Glomerular endothelial cell (primary cell): ENCODE measurements at places on chromosomes 1 and 21.

GRCh38 chr1:241592273-241592958 lies 47.8 kb downstream of the CHML start:
- no peak for DNase-seq

DNA sequence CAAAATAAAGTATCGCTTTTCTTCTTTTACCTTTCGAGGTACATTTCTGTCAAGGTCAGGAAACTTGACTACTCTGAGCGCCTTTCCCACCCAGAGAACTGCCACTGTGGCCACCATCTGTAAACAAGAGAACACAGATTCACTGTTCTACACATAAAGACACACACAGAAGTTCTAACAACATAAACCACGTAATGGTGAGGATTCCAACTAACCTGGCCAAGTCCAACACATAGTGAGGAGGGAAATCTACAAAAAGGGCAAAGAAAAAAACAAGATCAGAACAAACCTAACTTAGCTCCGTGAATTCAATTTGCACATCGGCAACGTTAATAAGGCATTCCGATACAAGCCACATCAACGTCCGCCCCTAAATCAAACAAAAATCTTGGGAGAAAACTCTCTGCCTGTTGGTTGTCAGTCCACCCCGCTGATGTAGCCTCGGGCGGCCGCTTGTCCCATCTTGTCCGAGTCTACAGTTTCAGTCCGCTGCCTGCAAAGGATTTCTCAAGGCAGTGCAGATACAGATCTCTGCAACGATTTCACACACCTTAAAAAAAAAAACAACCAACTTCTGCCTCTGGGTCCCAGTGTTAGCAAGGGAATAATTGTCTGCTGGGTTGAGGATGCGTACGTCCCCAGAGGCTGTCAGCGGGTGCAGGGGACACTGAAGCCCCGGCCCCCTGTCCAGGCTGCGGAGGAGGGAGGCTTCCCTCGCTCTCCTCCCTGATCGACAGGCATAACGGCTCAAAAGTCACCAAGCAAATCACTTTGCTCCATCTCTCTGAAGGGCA lies 1.0 kb downstream of the SLC35D1 start:
- no peak for DNase-seq

GRCh38 chr1:155196893-155197638 lies 10.6 kb downstream of the THBS3 start:
- DNase-seq: no peak

GRCh38 chr1:178962853-178963711 lies 62.6 kb upstream of the FAM20B start:
- no peak for DNase-seq

GRCh38 chr1:209895709-209896108 lies 42.3 kb upstream of the SYT14 start:
- peak; percentile 75 for DNase-seq

DNA sequence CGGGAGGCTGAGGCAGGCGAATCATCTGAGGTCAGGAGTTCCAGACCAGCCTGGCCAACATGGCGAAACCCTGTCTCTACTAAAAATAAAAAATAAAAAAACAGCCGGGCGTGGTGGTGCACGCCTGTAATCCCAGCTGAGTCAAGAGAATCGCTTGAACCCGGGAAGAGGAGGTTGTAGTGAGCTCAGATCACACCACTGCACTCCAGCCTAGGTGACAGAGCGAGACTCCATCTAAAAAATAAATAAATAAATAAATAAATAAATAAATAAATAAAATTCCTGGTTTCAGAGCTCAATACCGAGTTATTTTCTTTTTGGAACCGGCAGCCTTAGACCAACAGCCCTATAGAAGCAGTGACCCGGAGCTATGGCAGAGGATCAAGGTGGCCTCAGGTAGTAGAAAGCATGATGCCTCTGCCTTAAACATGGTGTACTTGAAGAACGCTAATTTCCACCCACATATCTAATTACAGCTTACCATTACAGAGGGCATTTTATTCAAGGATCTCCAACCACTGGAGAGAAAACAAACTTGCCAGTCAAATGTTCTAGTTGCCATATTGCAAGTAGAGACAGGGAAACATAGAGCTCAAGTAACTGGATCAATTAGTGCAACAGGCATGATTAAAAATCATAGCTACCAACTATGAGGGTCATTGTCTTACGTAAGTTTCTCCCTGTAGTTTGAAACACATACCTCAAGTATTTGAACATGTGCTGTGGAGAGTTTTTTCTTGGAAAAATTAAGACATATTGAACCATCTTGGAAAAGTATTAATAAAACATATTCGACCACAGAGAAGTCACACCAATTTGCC lies 2.0 kb upstream of the ENAH start:
- DNase-seq: no peak

DNA sequence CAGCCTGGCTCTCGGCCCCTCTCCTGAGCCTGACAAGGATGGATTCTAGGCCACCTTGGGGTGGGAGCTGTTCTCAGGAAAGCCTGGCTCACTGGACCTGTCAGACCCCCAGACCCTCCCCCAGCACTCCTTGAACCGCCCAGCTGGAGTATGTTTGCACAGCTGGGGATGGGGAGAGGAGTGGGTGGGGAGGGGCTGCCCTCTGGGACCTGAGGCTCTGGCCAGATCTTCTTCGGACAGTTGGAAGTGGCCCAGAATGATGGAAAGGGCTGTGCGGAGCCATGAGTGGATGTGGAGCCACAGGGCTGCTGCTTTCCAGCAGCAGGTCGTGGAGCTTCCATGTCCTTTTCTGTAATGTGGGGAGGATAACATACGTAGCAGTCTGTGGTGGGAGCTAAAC lies 43.0 kb upstream of the TRABD2B start:
- no peak for DNase-seq

GRCh38 chr21:26554365-26554764 lies 18.7 kb downstream of the CYYR1 start:
- no peak for DNase-seq
